ENCODE measurements at places on chromosomes 12 and 14.

DNA sequence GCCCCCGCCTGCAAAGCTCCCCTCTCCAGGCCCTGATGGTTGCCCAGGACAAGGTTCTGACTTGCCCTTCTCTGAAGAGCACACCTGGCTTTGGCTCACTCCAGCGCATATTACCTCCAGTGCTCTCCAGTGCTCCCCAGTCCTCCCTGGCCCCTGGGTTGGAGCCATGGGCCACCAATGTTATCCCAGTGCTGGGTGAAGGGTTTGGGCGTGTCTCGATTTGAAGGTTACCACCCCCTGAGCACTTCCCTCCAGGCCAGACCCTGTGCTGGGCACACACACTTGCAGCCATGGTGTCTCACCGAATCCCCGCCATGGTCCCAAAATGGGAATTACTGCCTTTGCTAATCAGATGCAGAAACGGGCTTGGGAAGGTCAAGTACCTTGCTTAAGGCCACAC, 11.1 kb downstream of the RITA1 start:
- DNase-seq, result no peak

DNA sequence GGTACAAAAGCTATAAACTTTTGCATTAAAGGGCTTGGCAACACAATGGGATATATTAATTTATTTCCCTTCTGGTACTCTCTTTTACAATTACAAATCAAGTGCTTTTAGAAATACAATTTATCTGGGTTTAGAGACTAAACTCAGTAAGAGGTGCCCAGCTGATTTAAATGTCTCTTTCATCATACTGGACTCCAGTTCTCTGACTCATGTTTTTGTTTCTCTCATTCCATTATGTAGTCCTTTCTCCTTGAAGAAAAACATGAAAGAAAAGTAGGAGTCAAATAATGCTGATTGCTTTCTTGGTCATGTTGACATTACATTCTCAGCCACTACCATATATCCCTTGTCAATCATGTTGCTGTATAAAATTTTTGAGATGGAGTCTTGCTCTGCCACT, 36.3 kb upstream of the CFL2 start:
- DNase-seq, result no peak

DNA sequence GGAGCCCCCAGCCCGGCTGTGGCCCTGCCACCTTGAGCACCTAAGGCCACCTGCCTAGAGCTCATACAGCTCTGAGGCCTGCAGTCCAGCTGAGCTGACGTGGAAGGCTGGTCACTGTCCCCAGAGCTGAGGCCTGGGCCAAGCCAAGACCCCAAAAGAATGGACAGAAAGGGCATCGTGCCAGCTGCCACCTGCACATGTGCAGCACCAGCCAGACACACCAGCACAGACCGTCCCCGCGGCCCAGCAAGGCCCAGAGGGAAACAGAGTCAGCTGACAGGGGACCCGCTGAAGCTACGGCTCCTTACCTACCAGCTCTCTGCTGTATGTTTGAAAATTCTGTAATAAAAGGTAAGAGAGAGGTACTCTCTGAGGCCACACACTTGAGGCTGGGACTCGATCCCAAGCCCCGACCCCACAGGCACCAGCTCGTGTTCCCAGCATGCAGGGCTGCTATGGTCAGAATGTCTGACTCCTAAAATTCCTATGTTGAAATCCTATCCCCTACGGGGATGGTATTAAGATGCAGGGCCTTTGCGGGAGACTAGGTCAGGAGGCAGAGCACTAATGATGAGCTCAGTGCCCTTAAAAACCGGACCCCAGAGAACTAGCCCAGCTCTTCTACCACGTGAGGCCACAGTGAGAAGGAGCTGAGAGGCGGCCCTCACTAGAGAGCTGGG, 25.4 kb downstream of the BRF1 start:
- no peak for DNase-seq

- no peak for DNase-seq
Measured at GRCh38 chr12:114274131-114274530, 131.8 kb downstream of the TBX5 start.

GRCh38 chr12:113237748-113238147, 16.5 kb downstream of the TPCN1 start:
- DNase-seq, result no peak

GRCh38 chr14:42750771-42751170, 1144.1 kb downstream of the LRFN5 start:
- DNase-seq, result no peak

DNA sequence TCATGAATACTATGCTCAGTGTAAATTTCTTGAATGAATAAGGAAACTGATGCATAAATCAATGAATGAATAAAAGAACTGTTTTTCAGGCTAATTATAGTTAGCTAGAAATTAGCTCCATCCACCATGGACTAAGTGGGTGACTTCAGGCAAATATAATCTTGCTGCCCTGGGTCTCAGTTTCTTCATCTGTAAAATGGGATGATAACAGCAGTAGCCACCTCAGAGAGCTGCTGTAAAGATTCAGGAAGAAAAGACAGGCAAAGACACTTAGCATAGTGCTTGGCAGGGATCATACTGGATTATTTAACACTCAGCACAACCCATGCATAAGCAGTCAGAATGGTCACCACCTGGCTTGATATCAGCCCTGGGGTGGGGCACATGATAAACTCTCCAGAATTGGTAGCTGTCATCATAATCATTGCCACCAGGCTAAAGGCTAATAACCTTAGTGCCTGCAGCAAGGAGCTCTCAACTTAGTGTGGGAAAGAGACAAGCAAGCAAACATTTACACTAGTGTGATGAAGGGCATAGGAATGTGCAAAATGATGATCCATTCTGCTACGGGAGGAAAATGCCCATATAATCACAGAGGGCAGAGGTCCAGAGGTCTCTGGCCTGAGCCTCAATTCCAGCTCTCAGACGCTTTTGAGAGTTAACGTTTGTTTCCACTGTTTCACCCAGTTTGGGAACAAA, 234.7 kb upstream of the TBX3 start:
- no peak for DNase-seq

- DNase-seq, result no peak
Measured at GRCh38 chr12:60212159-60213000, 616.6 kb downstream of the SLC16A7 start.

DNA sequence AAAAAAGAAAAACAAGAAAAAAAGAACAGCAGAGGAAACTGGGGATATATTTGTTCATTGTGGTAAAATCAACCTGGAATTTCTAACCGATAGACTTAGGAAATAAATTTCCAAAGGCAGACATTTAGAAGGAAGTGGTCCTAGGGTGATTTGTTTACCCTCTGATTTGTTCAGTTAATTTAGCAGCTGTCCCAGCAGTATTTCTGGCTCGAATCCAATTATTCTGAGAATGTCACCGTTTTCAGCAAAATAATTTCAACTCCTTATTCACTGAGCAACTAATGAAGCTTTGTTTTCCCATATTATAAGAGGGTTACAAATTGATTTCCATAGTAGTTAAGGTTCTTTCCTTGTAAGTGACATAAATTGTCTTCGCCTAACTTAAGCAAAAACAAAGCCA, 285.2 kb upstream of the SYT10 start:
- DNase-seq, result no peak

Measured in stimulated activated CD8-positive, alpha-beta memory T cell treated with anti-CD3 and anti-CD28 coated beads, Interleukin-2, amount 100 ng/mL, for 48 hours (primary cell).